Stimulated activated CD4-positive, alpha-beta T cell treated with anti-CD3 and anti-CD28 coated beads, Interleukin-2, amount 100 ng/mL, for 24 hours (primary cell): ENCODE measurements at places on chromosomes 4 and X.
A peak's percentile ranks its signal among the peaks of the same experiment; 100 is the strongest.

- no peak for DNase-seq
Observed at GRCh38 chr4:84099599-84099998, 399.5 kb downstream of the NKX6-1 start.

GRCh38 chr4:3765271-3766035 lies 732 bp upstream of the ADRA2C start:
- DNase-seq = no peak

- DNase-seq = no peak
Observed at GRCh38 chr4:101711590-101712260, 78.8 kb upstream of the BANK1 start.

DNA sequence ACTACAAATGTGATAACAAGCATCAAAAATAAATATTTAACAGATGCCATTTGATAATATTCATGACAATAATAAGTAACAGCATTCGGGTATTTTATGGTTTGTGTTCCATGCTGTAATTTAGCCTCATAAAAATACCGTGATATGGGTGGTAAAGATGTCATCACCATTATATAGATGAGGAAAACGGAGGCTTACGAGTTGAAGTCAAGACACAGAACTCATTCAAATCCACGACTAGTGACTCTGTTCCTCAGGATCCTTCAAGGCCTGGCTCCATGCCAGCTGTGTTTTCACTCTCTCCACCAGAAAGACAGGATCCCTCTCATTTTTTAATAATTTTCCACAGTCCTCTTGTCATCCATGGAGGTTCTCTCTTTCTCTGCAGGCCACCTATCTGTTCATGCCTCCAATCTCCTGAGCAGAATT lies 94.5 kb downstream of the APBB2 start:
- DNase-seq = no peak

DNA sequence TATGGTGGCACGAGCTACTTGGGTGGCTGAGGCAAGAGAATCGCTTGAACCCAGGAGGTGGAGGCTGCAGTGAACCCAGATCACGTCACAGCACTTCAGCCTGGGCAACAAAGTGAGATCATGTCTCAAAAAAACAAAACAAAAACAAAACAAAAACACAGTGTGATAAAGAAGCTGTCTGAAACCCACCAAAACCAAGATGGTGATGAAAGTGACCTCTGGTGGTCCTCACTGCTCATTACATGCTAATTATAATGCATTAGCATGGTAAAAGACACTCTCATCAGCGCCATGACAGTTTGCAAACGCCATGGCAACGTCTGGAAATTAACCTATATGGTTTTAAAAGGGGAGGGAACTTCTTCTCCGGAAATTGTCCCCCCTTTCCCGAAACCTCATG lies 29.4 kb upstream of the OPHN1 start:
- DNase-seq = peak; percentile 14

- DNase-seq = no peak
Observed at GRCh38 chr4:64130907-64131306, 278.3 kb downstream of the TECRL start.

- no peak for DNase-seq
Observed at GRCh38 chrX:4830880-4831557, 1117.6 kb upstream of the PRKX start.

DNA sequence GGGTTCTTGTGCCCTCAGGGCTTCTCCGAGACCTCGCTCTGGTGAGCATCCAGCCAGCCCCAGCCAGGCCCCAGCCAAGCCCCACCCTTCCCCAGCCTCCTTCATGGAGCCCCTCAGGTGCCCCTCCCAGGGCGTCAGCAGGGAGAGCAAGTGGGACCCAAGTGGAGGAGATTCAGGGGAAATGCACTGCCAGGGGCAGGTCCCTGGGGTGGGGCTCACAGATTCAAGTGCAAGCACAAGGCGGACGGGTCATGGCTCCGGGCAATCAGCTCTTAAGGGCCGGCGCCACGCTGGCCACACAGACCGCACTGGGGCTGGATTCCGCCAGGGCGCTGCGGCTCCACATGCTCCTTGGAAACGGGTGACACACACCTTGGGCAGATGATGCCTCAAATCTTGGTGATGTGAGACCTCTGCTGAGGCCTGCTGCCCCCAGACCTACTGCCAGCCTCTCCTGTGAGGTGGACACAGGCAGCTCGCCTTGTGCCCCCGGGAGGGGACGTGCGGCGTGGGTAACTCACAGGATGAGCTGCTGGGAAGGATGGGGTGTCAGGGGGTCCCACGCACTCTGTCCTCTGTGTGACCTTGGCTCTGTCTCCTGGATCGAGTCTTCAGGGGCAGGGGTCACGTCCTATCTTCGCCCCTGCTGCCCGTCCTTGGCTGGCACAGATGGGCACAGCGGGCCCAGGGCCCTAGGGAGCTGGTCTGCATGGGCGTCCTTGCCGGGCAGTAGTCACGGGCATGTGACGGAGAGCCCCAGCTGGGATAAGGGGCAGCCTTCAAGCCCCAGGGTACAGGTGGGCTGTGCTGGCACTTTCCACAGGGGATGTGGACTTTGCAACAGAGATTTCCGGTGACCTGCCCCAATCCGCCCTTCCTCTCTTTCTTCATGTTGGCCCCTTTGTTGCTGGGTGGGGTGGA lies 17.1 kb downstream of the NAT8L start:
- DNase-seq = no peak

- no peak for DNase-seq
Observed at GRCh38 chrX:39195156-39195555, 393.9 kb downstream of the MID1IP1 start.

DNA sequence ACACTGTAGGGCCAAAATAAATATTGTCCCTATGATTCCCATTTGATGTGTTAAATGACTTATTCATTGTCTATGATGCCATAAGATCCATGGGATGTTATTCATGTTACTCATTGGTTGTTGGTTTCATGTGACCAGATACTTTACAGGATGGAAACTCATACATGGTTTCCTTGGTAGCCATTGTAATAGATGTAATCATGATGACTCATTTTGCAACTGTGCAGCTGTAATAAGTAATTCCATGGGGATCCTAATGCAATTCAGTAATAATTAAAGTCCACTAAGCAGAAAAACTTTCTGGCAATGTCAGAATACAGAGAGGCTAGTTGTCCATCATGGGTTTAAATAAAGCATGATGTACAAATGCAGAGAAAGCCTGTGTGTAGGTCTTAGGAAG lies 389.7 kb upstream of the NR3C2 start:
- DNase-seq = no peak

GRCh38 chrX:110321670-110322069 lies 3.8 kb upstream of the AMMECR1 start:
- DNase-seq = no peak

DNA sequence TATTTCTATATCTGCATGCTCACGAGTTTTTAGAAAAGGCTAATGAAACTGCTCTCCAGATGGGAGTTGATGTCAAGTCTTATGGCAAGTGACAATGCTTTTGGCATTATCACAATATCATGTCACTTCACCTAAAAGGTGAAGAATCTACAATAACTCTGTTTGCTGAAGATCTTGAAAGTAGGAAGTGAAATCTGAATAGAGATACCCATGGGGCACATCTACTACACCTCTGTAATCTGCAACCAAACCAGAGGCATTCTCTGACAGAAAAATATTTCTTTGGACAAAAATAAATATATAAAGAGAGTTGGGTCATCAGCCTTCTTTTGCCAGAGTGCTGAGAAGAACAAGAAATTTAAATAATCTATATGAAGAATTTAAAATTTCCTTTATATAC lies 3.9 kb upstream of the VAMP7 start:
- DNase-seq = no peak

- no peak for DNase-seq
Observed at GRCh38 chrX:127305013-127305412, 485.5 kb downstream of the PRR32 start.

DNA sequence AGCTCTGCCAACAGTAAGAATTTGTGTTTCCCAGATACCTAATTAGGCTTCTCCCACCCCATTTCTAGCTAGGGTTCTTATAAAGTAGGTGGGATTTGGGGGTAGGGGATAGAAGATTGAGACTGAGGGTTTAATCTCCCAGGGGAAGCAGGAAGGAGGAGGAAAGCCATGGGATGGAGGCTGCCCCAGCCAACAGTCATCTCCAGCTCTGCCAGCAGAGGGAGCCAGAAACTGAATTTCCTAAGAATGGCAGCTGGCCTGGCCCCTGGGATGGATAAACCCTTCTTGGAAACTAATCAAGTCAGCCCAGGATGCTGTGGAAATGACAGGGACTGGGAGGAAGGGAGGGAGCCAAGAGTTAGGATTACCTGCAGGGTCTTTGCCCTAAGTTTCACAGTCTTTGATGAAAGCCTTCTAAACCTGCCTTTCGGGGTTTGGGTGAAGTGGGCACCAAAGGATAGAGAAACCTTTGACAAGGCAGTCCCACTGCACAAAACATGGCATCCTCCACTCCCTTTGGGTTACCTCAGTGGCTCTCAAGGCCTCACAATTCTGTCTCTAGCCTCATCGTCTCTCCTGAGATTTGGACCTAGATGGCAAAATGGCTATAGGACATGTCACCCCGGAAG lies 6.7 kb upstream of the ERCC6L start:
- DNase-seq = peak; percentile 44

DNA sequence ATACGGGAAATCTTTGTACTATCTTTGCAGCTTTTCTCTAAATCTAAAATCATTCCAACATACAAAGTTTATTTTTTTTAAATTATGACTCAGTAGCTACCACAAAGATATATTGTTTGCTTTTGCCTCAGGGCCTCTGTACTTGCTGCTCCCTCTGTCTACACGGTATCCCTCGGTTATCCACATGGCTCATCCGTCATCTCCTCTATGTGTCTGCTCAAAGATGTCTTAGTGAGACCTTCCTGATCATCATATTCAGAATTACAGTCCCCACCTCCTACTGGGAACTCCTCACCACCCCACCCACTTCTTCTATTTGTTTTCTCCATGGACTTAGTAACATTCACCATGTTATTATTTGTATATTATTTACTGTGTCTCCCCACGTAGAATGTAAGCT lies 107.8 kb downstream of the PARM1 start:
- no peak for DNase-seq

GRCh38 chr4:4217113-4217512 lies 9.6 kb downstream of the OTOP1 start:
- no peak for DNase-seq

- no peak for DNase-seq
Observed at GRCh38 chrX:9775930-9776329, 10.3 kb upstream of the GPR143 start.

DNA sequence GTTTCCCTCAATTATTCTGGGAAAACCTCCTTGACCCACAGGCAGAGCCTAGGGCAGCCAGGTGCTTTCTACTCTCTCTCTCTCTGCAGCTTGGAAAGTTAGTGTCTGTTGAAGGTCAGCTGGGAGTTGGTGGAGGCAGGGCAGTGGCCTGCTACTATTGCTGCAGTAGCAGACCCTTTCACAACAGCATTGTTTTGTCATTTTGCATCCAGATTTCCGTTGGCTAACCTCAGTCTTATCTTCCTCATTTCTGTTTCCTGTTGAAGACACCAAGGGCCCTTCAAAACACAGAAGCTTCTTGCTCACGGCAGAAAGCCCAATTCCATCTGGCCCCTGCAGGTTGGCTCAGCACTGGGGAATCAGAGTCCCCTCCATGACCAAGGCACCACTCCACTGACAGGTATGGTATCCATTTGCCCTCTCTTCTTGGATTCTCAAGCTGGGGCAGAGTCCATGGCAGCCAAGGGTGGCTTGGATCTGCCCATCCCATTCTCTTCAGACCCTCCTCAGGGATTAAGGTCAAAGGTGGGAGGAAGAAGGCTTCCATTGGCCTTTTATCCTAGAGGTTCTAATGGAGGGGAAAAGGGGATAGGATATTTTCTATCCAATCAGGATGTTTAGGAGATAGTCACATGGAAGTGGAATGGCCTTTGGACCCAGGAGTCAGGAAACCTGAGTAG lies 24.6 kb downstream of the VSIG4 start:
- no peak for DNase-seq

DNA sequence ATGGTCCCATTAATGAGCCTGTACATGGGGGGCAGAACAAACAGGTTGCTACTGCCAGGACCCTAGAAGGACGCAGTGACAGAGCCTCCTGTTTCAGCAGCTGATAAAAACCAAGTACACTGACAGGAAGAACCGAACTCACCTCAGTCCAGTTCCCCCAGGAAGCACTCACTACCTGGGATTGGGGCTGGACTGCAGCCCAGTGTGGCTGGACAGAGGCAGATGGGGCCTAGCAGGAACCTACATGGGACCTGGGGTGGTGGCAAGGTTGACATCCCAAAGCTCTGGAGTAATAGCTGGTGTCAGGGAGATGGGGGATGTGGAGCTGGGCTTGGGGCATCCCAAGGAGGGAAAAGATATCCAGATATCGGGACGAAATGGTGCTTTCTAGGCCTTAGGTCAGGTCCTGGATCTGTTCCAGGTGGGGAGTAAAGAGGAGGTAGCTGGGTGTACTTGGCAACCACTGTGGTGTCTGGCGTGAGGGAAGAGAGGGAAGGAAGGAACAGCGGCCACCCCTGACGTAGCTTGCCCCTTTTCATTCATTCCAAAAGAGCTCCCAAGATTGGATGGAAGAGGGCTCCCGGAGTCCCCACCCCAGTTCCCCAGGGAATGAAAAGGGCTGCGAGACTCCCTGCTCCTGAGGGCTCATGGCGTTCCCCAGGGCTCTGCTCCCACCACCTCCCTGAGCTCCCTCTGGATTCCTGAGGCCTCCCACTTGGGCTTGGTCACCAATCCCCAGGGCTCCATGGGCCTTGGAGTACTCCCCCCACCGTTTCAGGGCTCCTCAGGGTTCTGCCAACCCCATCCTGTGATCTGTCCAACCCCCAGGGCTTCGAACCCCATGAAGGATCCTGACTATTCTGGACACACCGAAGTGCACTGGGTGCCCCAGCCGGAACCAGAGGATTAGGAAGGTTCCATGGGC lies 4.5 kb downstream of the EMD start:
- DNase-seq = no peak

DNA sequence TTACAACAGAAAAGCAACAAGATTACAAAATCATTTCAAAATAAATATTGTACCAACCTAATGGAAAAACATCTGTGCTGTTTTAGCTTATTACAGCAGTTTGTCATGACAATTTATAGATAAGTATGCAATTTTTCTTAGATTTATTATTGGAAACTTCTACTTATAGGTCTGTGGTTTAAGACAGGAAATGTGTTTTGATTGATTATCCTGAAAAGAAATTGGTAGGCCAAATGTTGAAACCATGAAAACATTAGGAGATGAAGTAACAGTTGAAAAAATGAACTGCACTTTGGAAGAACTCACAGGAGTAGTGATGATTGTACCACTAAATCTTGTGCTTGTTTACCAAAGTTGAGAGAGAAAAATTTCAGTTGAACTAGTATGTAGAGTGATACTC lies 162.2 kb upstream of the GIMD1 start:
- DNase-seq = no peak
